Mesothelial cell of epicardium (in vitro differentiated cells): ENCODE measurements at places on chromosomes 5 and 9. TPM values are rescaled to one million over a fixed set of nuclear protein-coding genes. Genes with fewer than 3 reads are reported as not detected.

Gene PCA3
- total RNA-seq: not detected in 3 replicates

Gene MRPS2
- total RNA-seq: 38.4 to 46.0 TPM (median 42.1 TPM) in 3 replicates

GRCh38 chr5:128966846-128967245, 1.6 kb downstream of the SLC27A6 start:
- peaks cover 28% of the 10 kb centered on the region for H3K36me3 ChIP-seq
- DNase-seq: no peak
- peak overlapping the region; percentile 5 for H3K27ac ChIP-seq
- H3K27me3 ChIP-seq: no peaks in the 10 kb centered on the region
- peak overlapping the region; percentile 83 for H3K4me3 ChIP-seq
- peaks cover 22% of the 10 kb centered on the region for H3K4me1 ChIP-seq

- no peaks in the 10 kb centered on the region for H3K36me3 ChIP-seq
- no peak for DNase-seq
- H3K27me3 ChIP-seq: peaks cover 7% of the 10 kb centered on the region
Measured at GRCh38 chr5:173664154-173664526, 47.7 kb upstream of the BOD1 start.

GRCh38 chr5:149680810-149681221, 49.3 kb upstream of the PPARGC1B start:
- peaks cover 3% of the 10 kb centered on the region for H3K4me1 ChIP-seq
- peaks cover 21% of the 10 kb centered on the region for H3K27me3 ChIP-seq
- DNase-seq: no peak
- H3K4me3 ChIP-seq: no peak overlapping the region
- no peak overlapping the region for H3K27ac ChIP-seq

GRCh38 chr9:92762196-92762595, 2.4 kb downstream of the BICD2 start:
- peak overlapping the region; percentile 10 for H3K27ac ChIP-seq
- H3K4me3 ChIP-seq: peak overlapping the region; percentile 90
- no peaks in the 10 kb centered on the region for H3K27me3 ChIP-seq
- H3K4me1 ChIP-seq: peaks cover 34% of the 10 kb centered on the region
- no peaks in the 10 kb centered on the region for H3K36me3 ChIP-seq

GRCh38 chr9:119963258-119963797, 594.1 kb upstream of the BRINP1 start:
- no peaks in the 10 kb centered on the region for H3K27me3 ChIP-seq
- no peak overlapping the region for H3K4me3 ChIP-seq
- peak overlapping the region; percentile 96 for H3K27ac ChIP-seq
- H3K4me1 ChIP-seq: peaks cover 27% of the 10 kb centered on the region
- H3K36me3 ChIP-seq: no peaks in the 10 kb centered on the region
- DNase-seq: no peak

Gene PCDHGA11
- 5.7 to 6.0 TPM (median 6.0 TPM) in 3 replicates for total RNA-seq

Gene IL7R
- 0.13 to 0.25 TPM (median 0.13 TPM) in 3 replicates for total RNA-seq

GRCh38 chr5:77991084-77991483, 214.9 kb upstream of the TBCA start:
- no peak for DNase-seq
- no peak overlapping the region for H3K27ac ChIP-seq
- no peak overlapping the region for H3K4me3 ChIP-seq
- peaks cover 5% of the 10 kb centered on the region for H3K27me3 ChIP-seq
- peaks cover 2% of the 10 kb centered on the region for H3K36me3 ChIP-seq
- peaks cover 9% of the 10 kb centered on the region for H3K4me1 ChIP-seq

- peaks cover 27% of the 10 kb centered on the region for H3K27me3 ChIP-seq
- H3K4me1 ChIP-seq: peaks cover 5% of the 10 kb centered on the region
- H3K36me3 ChIP-seq: no peaks in the 10 kb centered on the region
- DNase-seq: no peak
- no peak overlapping the region for H3K27ac ChIP-seq
Measured at GRCh38 chr5:133709209-133709725, 96.9 kb upstream of the FSTL4 start.

- no peak for DNase-seq
- H3K27me3 ChIP-seq: peaks cover 43% of the 10 kb centered on the region
- no peak overlapping the region for H3K4me3 ChIP-seq
Measured at GRCh38 chr9:1619915-1620710, 395.0 kb upstream of the SMARCA2 start.

Gene DND1
- total RNA-seq: 3.3 to 3.9 TPM (median 3.5 TPM) in 3 replicates

- DNase-seq: no peak
- no peak overlapping the region for H3K27ac ChIP-seq
- no peaks in the 10 kb centered on the region for H3K36me3 ChIP-seq
- peaks cover 88% of the 10 kb centered on the region for H3K27me3 ChIP-seq
Measured at GRCh38 chr5:37838152-37838932, 1.5 kb downstream of the GDNF start.

Gene CATSPER3
- total RNA-seq: 1.1 to 1.5 TPM (median 1.4 TPM) in 3 replicates

DNA sequence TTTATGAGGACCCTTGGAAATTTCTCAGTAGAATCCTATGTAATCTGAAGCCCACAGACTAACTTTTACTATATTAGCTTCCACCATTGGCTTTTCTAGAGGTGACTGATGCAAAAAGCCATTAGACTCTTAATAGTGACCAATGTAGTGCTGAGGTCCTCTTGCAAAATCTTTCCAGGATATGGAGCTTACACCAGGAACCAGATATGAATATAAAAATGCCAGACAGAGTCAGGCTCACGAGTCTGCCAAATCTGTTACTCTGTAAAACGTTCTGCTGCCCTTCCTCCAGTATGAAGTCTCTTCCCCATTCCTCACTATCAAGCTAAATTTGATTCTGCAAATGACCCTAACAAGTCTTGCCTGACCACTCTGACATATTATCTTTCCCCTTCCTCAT, 73.4 kb upstream of the C6 start:
- no peak overlapping the region for H3K4me3 ChIP-seq
- peaks cover 2% of the 10 kb centered on the region for H3K27me3 ChIP-seq
- DNase-seq: no peak
- no peak overlapping the region for H3K27ac ChIP-seq
- H3K36me3 ChIP-seq: no peaks in the 10 kb centered on the region

Gene CMYA5
- 6.5 to 7.6 TPM (median 6.7 TPM) in 3 replicates for total RNA-seq

DNA sequence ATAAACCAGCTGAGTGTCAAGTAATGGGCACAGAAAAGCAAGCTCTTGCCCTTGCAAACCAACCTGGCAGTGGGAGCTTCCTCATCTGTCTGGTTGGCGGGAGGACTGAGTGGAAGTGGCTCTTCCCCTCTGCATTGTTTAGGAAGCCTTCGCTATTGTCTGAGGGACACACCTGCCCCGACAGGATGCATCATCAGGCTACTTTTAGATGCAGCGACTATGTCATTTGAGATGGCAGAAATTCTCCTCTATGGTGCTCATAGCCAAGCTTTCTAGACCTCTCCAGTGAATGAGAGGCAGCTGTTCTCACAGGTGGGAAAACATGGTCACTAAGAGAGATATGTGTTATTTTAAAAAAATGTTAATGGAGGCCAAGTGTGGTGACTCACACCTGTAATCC, 104.0 kb downstream of the DOCK8 start:
- H3K27me3 ChIP-seq: no peaks in the 10 kb centered on the region
- H3K4me1 ChIP-seq: no peaks in the 10 kb centered on the region
- no peak overlapping the region for H3K27ac ChIP-seq
- H3K36me3 ChIP-seq: no peaks in the 10 kb centered on the region
- no peak for DNase-seq

GRCh38 chr5:104998169-104998568, 1435.6 kb upstream of the NUDT12 start:
- DNase-seq: no peak
- H3K27ac ChIP-seq: no peak overlapping the region
- no peaks in the 10 kb centered on the region for H3K27me3 ChIP-seq

- H3K4me1 ChIP-seq: peaks cover 13% of the 10 kb centered on the region
- H3K27me3 ChIP-seq: no peaks in the 10 kb centered on the region
Measured at GRCh38 chr5:172178991-172179989, 8.7 kb downstream of the STK10 start.

- H3K27me3 ChIP-seq: no peaks in the 10 kb centered on the region
- peaks cover 8% of the 10 kb centered on the region for H3K4me1 ChIP-seq
- H3K4me3 ChIP-seq: no peak overlapping the region
Measured at GRCh38 chr5:62333250-62333794, 27.3 kb downstream of the KIF2A start.

DNA sequence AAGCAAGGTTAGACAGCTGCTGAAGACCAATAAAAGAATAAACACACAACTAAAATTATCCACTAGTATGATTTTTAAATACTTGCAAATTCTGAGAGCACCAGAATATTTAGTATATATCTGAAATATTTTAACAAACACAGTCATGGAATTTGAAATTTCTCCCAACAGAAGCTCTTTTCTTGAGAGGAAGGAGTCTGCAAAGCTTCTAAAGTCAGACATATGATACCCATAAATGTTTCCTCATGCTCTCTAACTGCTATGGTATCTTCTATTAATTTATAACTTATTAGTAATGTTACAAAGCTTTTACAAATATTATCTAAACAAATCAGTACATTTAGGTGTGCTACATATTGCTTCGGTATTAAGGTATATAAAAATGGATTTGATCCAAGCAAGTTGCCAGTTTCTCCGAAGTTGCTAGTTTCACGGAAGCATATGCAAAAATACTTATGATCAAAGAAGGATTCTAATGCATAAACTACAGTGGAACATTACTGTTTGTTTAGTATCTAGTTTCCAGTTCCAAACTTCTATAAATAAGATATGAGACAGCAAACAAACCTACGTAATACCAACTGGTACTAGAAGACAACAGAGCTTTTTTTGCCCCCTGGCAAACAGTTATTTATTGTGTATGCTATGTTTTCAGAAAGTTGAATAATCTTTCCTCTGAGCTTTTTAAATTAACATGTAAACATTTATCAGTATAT, 22.0 kb downstream of the FNIP1 start:
- H3K27me3 ChIP-seq: no peaks in the 10 kb centered on the region
- H3K36me3 ChIP-seq: peaks cover 2% of the 10 kb centered on the region
- no peak overlapping the region for H3K27ac ChIP-seq

Gene TNIP1
- total RNA-seq: 80.4 to 84.1 TPM (median 81.8 TPM) in 3 replicates

Gene F2RL2
- total RNA-seq: 1.4 to 3.3 TPM (median 2.4 TPM) in 3 replicates

GRCh38 chr5:147040856-147041255, 162.3 kb upstream of the PPP2R2B start:
- no peak for DNase-seq
- peaks cover 21% of the 10 kb centered on the region for H3K4me1 ChIP-seq
- H3K27ac ChIP-seq: no peak overlapping the region
- H3K36me3 ChIP-seq: no peaks in the 10 kb centered on the region
- H3K4me3 ChIP-seq: no peak overlapping the region

GRCh38 chr9:76608575-76609273, 149.7 kb downstream of the GCNT1 start:
- no peak overlapping the region for H3K4me3 ChIP-seq
- no peaks in the 10 kb centered on the region for H3K36me3 ChIP-seq
- no peaks in the 10 kb centered on the region for H3K4me1 ChIP-seq

Gene FBP2
- not detected in 3 replicates for total RNA-seq

GRCh38 chr5:73938280-73938937, 312.4 kb downstream of the ARHGEF28 start:
- DNase-seq: no peak
- H3K4me3 ChIP-seq: no peak overlapping the region

GRCh38 chr5:66118304-66118703, 25.8 kb upstream of the SREK1 start:
- H3K36me3 ChIP-seq: no peaks in the 10 kb centered on the region
- no peaks in the 10 kb centered on the region for H3K27me3 ChIP-seq
- H3K27ac ChIP-seq: no peak overlapping the region
- no peak for DNase-seq
- no peak overlapping the region for H3K4me3 ChIP-seq

DNA sequence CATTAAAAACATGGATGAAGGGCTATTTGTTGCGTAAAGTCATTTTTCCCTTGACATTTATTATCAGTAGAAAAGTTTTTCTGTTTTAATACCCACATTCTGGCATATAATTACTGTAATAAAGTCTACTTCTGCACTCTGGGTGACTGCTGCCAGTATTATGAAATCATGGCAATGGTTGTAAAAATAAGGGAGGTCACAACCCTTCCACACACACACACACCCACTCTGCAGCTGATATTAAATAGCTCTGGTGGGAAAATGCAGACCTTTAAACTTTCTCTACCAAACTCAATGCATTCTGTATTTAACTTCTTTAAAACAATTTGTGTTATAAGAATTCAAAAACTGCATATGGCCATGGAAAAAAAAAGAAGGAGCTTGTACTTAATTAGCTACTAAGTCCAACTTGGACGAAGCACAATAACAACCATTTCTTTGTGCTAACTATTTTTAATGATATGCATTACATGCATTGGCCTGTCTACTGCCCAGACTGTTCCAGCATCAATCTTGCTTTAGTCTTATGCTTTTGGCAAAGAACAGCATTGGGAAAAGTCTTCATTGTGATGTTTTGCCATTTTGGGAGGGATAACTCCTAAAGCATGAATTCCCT, 137.6 kb upstream of the MAP3K1 start:
- H3K36me3 ChIP-seq: no peaks in the 10 kb centered on the region
- no peak overlapping the region for H3K27ac ChIP-seq
- no peak overlapping the region for H3K4me3 ChIP-seq
- DNase-seq: no peak
- H3K4me1 ChIP-seq: peaks cover 17% of the 10 kb centered on the region
- no peaks in the 10 kb centered on the region for H3K27me3 ChIP-seq

DNA sequence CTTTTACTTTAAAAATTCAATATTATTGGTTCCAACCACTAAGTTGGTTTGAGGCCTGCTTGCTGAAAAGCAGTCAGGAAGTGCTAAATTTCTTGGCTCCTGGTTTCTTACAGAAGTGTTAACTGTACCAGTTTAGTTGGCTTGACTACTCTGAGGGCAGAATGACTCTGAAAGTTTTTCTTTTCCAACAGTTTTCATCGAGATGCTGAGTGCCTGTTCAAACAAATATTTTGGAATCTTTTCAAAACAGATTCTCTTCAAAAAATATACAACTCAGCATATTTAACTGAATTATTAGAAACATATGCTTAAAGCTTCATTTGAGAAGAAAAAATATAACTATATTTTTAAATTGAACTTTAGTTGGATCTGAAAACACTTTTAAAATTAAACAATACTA, 37.0 kb downstream of the SLC38A9 start:
- no peak for DNase-seq
- H3K27ac ChIP-seq: peak overlapping the region; percentile 58
- no peak overlapping the region for H3K4me3 ChIP-seq
- H3K4me1 ChIP-seq: peaks cover 19% of the 10 kb centered on the region
- no peaks in the 10 kb centered on the region for H3K27me3 ChIP-seq

Gene ANKRD33B
- total RNA-seq: 3.2 to 3.8 TPM (median 3.5 TPM) in 3 replicates

- DNase-seq: peak; percentile 79
- H3K4me3 ChIP-seq: peak overlapping the region; percentile 67
- H3K4me1 ChIP-seq: peaks cover 14% of the 10 kb centered on the region
- H3K27ac ChIP-seq: no peak overlapping the region
Measured at GRCh38 chr9:121698627-121699570, 47.5 kb downstream of the DAB2IP start.

- no peaks in the 10 kb centered on the region for H3K36me3 ChIP-seq
- H3K4me1 ChIP-seq: peaks cover 7% of the 10 kb centered on the region
- peaks cover 69% of the 10 kb centered on the region for H3K27me3 ChIP-seq
- peak overlapping the region; percentile 61 for H3K4me3 ChIP-seq
Measured at GRCh38 chr5:73121119-73121463, 716 bp downstream of the TMEM171 start.

Gene GNA14
- total RNA-seq: 0.11 to 0.22 TPM (median 0.20 TPM) in 3 replicates

DNA sequence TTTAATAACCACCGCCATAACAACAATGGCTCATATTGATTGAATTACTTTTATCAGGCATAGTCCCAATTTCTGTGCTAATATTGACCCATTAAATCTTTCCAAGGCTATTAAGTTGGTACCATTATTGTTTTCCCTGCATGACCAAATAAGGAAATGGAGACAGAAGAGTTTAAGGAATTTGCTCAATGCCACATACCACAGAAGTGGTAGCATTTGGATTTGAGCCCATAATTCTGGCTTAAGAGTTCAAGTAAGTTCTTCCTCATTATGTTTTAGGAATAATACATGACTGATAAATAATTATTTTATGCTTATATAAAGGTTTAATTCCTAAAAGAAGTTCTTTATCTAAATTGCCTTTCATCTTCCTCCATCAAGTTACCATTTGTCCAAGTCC, 43.4 kb upstream of the HAPLN1 start:
- H3K4me1 ChIP-seq: peaks cover 1% of the 10 kb centered on the region
- DNase-seq: no peak
- H3K4me3 ChIP-seq: no peak overlapping the region
- peaks cover 3% of the 10 kb centered on the region for H3K27me3 ChIP-seq

Gene SYNPO
- total RNA-seq: 84.4 to 86.6 TPM (median 85.3 TPM) in 3 replicates

Gene PCDHB9
- 14.5 to 16.0 TPM (median 15.1 TPM) in 3 replicates for total RNA-seq
